ENCODE measurements at places on chromosomes 1 and 21.

GRCh38 chr1:87274851-87275250, 53.8 kb upstream of the LMO4 start:
- no peak for DNase-seq

DNA sequence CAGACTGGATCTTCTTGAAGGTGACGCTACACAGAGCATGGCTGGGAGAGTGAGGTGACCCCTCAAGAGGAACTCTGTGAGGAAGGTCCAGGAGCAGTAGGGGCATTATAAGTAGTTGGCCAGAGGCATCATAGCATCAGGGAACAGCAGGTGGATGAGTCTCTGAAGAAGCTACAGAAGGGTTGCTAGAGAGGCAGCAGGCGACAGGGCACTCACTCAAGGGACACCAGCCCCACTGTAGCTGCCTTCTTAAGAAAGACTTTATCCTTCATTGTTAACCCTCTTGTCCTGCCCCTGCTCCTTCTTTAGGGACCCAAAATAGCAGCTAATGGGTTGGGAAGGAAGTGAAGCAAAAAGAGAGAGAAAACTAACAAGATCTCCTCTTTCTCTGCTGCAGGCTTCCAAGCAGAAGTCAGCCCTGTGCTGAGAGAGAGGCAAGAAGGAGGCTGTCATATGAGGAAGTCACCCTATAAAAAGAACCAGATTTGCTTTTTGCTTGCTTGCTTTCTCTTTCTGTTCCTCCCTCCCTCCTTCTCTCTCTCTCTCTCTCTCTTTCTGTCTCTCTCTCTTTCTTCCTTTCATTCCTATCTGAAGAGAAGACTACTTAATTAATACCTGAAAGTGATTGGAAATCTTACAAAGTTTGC, 7.7 kb upstream of the CD5L start:
- no peak for DNase-seq

DNA sequence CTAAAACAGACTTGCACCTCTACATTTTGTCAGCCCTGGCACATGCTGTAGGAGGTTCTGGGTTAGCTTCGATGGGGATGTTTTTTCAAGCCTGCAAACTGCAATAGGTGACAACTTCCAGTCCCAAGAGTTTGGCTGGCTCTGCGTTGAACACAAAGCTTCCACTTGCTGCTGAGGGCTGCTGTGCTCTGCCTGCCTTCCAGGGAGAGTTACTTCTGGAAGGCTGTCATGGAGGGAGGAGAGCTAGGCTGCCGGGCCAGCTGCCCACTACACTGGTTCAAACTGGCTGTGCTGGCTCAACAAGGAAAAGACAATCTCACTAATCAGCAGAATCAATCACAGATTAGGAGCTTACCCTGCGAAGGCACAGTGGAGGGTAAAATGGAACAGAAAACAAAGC, 46.7 kb upstream of the PPP2R5A start:
- DNase-seq: no peak

GRCh38 chr1:201128476-201128875, 1.5 kb upstream of the ASCL5 start:
- DNase-seq: no peak

GRCh38 chr1:229759037-229759435, 133.0 kb downstream of the URB2 start:
- DNase-seq: peak; percentile 83

DNA sequence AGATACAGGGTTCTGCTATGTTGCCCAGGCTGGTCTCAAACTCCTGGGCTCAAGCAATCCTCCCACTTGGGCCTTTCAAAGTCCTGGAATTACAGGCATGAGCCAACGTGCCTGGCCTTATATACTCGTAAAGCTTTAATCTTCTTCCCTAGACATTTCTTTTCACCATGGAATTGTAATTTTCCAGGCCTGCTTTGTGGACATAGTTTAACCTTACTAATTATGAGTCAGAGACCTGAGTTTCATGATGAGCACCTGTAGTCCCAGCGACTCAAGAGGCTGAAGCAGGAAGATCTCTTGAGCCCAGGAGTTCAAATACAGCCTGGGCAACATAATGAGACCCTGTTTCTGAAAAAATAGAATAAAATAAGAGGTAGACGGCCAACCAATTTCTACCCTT, 12.3 kb downstream of the PATJ start:
- DNase-seq: no peak

DNA sequence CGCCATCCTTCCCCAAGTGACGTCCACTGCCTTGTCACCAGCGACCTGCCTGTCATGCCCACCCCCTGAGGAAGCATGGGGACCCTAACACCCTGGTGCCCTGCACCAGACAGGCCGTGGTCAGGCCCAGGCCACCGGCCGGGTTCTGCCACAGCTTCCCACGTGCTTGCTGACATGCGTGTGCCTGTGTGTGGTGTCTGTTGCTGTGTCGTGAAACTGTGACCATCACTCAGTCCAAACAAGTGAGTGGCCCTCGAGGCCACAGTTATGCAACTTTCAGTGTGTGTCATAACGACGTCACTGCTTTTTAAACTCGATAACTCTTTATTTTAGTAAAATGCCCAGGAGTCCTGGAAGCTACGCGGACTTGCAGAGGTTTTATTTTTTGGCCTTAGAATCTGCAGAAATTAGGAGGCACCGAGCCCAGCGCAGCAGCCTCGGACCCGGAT, 8.5 kb upstream of the CTRC start:
- DNase-seq: no peak

DNA sequence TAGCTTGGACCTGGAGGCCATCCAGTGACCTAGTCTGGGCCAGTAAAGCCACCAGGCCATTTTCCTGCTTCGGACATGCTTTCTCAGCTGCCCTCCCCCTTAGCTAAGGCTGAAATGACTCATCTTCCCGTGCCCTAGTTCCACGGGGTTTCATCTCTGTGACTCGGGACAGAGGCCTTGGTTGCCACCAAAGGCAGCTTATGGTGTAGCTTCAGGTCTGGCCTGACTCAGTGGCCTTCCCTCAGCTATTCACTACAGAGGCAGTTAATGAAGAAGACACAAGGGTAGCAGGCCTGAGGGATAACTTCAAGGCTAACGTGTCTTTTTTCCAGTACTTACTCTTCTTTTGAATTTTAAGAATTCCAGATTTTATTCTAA, 82.4 kb downstream of the PBX1 start:
- DNase-seq: no peak

- DNase-seq: no peak
Observed at GRCh38 chr1:92446546-92446945, 40.2 kb downstream of the GFI1 start.

DNA sequence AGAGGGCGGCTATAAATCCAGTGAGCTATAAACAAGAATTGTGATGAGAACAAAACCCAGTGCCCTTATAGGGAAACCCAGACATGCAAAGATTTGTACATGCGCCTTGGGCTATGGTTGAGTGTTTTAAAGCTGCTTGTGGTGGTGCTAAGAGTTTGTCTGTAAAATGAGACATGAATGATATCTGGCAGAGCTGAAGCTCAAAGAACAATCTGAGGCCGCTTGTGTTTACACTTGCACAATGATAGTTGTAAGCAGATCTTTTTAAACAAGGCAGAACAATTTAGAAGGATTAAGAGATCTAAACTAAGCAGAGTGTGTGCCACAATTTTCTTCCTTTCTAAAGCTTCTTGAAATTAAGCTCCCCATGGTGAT, 80.4 kb upstream of the ADAMTS5 start:
- peak; percentile 39 for DNase-seq

DNA sequence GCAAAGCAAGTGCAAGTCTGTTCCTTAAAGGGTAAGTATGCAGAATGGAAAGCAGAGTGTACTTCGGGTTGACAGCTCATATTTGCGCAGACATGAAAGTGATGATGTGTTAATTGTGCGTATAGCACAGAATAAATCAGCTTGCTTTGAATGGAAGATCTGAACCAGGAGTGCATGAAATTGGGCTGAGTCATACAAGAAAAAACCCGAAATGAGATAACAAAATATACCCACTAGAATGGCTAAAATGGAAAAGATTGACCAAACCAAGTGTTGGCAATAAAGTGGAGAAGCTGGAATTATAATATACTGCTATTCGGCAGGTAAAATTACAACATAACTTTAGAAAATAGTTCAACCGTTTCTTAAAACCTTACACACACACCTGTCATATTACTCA, 28.5 kb downstream of the CR1L start:
- DNase-seq: peak; percentile 23

DNA sequence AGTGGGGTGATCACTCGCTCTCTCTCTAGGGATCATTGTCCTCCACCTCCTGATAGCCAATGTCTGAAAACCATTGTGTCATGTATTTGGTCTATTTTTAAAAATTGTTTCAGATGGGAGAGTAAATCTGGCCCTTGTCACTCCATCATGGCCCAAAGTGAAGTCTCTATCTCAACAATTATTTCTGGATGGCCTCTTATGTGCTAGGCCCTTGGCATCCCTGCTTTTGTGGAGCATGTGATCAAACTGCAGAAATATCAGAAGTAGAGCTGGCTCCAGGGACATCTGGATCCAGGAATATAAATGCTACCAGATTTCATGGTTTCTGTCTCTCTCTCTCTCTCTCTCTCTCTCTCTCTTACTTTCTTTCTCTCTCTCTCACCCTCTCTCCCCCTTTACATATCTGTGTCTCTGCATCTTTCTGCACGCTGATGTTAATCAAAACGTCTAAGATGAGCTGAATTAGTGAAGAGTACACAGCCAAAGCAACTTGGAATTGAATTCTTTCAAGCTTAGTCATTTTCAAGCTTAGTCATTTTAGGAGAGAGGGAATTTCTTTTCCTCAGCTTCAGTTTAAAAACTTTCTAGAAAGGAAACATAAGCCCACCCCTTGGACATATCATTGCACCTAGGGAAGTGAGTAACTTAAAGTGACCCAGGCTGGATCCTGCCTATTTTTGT, 47.4 kb upstream of the DOCK7 start:
- DNase-seq: peak; percentile 84

DNA sequence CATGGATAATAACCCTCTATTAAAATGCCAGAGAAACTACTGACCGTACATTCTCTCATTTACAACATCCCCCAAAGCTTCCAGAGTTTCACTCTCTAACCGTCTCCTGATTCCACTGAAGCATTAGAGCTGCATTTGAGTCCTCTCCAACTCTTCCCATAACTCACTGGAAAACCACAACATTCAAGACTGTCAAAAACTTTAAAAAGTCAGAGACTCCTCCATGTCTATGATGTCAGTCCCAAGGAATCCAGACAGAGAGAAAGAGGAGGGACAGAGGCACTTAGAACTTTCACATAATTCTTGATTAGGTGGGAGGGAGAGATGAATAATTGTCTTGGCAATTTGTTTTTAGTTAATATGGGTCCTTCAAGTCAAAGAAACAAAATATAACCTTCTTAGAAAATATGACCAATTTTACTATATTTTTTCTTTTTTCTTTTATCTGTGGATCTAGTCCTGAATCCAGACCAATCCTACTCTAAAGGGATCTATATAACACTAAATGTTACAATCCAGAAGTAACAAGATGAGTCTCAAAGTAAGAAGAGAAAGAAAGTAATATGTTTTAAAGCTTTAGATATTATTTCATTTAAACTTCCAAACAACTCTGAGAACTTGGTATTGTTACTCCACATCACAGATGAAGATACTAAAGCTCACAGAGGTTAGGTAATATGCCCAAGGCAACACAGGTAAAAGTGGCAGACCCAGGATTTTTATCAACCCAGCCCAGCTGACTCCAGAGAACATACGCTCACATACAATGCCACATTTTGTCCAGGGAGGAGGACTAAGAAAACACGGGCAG, 23.8 kb downstream of the OTUD7B start:
- peak; percentile 97 for DNase-seq

- DNase-seq: peak; percentile 85
Observed at GRCh38 chr1:48916130-48917069, 139.7 kb upstream of the BEND5 start.

GRCh38 chr1:201614262-201615015, 75.5 kb downstream of the NAV1 start:
- DNase-seq: no peak

DNA sequence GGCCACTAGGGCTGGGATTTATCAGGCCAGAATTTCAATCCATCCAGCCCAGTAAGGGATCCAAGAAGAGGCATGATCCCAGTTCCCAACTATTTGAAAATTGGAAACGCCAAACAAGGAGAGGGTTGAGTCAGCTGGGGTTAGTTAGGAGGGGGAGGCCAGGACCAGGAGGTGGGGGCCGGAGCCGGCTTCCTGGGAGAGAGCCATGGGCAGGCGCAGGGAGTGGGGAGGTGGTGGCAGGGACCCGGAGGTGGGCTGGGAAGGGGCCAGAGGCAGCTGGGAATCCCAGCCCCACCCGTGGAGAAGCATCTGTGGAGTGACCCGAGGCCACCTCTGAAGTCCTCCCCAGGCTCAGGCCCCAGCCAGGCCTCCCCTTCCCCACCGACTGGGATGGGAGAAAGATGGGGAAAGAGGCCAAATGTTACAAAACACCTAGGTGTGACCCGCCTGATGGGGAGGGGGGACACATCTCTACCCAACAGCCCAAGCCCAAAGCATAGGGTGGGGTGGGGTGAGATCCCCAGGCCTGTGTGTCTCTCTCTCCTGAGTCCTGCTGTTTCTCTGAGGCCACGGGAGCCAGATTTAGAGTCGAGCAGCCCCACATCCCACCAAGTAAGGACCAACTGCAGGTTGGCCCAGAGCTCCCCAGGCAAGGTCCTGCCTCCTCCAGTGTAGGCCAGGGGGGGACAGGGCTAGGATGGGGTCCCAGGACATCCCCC, 10.1 kb downstream of the HSPG2 start:
- DNase-seq: peak; percentile 94

GRCh38 chr1:25640646-25641328, 24.2 kb downstream of the MAN1C1 start:
- no peak for DNase-seq

- DNase-seq: peak; percentile 30
Observed at GRCh38 chr1:214248311-214249085, 32.5 kb upstream of the SMYD2 start.

DNA sequence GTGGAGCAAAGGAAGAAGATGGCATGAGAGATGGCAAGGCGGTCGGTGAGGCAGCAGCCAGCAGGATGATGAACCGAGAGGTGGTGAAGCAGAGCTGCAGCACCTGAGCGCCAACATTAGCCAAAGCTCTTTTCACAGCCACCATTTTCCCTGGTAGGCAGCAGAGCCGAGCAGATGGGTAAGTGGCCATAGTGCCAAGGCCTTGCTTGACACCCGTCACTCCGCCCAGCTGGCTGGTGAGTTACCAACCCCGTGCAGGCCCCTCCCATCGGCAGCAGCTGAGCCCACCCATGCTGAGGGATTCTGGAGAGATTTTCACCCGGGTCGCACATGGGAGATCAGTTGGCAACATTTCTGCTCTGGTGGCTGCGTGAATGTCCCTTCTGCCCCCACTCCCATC, 647.7 kb downstream of the PTPRU start:
- no peak for DNase-seq

GRCh38 chr21:42708107-42708506, 54.7 kb downstream of the PDE9A start:
- DNase-seq: no peak
